Stimulated activated CD4-positive, alpha-beta T cell treated with anti-CD3 and anti-CD28 coated beads, Interleukin-12 subunit alpha, Interleukin-12 subunit beta, amount 100 ng/mL, for 48 hours (primary cell): ENCODE measurements at places on chromosomes 2 and 18.

DNA sequence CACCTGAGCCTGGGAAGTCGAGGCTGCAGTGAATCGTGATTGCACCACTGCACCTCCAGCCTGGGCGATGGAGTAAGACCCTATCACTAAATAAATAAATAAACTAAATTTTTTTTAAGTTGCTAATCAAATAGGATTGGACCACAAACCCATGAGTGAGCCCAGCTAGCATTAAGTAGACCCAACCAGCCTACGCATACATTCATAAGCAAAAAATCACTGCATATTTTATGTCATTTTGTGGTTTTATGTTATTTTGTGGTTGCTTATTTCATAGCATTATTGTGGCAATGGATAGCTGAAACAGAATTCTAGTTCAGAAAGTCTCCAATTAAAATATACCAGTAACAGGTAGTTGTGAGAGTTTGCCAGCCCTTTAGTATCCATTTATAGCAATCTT is 29.1 kb upstream of the ZC3H15 start:
- DNase-seq, result no peak

DNA sequence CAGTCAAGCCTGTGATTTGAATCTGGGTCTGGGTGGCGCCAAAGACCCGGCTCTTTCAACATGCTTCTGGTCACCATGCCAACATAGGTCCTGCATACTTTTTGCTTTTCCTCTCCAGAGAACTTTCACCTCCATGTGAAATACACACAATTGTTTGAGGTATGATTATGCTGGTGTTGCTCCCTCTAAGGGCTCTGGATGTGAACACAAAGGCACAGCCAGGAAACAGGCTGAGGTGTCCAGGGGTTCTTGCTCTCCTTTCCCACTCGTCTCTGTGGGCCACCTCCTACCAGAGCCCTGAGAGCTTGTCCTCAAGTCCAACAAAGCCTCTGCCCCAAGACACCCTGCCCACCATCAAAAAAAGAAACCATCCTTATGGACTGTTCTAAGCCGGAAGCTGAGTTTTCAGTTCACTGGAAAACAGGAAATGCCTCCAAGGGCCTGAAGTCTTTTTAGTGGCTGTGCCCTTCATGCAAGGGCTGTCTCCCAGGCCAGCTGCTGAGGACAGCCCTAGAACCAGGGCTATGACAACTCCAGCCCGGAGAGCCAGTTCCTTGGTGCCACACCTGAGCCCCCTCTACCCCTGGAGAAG is 100.2 kb upstream of the EPAS1 start:
- DNase-seq, result no peak

DNA sequence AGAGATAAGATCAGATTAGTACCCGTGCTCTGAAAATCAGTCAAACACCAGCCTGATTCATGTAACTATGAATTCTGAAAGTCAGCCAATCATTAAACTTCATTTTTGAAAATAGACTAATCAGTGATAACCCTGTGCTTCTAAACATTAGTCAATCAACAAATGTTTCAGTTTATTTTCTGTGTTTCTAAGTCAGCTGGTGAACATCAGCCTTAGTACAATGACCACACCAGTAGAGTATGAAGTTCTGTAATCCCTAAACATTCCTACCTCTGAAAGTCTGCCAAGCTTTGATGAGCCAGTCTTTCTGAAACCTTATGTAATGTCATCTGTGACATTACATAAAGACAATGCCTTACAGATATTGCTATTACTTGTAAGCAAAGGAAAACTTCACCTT is 807.4 kb upstream of the CRIM1 start:
- no peak for DNase-seq

DNA sequence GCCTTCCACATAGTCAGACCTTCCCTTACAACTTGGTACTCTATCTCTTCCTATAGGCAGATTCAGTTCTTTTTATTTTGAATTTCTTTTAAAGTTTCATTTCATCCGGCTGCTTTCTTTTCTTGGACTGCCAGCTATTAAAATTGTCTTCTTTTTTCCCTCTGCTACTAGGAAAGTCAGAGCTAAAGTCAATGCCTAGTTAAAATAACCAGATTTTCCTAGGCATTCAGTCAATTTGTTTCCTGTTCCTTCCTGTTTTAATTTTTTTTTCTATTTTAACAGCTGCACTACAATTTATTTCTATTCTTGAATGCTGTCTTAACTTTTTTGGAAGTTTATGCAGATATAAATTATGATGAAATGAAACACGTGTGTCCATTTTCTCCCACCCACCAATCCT is 84.8 kb downstream of the EVA1A start:
- no peak for DNase-seq

DNA sequence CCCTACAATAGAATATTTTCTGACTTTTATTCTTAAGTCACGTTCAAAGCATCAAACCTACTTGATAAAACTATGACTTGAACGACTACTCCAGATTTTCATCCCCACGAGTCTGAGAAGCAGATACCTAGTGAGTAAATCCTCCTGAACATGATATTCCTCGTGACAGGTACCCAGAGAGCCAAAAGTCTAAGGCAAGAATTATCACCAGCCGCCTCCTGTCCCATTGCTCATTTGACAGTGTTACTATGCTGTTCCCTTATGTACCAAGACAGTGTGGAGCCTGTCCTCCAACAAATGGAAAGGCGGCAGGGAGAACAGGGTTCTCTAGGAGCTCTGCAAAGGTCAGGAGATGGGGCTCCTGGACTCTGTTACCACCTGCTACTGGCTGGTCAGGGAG is 8.3 kb upstream of the ALPK2 start:
- no peak for DNase-seq
